Activated CD4-positive, alpha-beta T cell treated with anti-CD3 and anti-CD28 coated beads, Interleukin-2, amount 50 U/mL, for 1 hour (primary cell): ENCODE measurements at places on chromosomes 1 and 21.

GRCh38 chr1:96465441-96465840 is 256.1 kb upstream of the PTBP2 start:
- no peak for DNase-seq

DNA sequence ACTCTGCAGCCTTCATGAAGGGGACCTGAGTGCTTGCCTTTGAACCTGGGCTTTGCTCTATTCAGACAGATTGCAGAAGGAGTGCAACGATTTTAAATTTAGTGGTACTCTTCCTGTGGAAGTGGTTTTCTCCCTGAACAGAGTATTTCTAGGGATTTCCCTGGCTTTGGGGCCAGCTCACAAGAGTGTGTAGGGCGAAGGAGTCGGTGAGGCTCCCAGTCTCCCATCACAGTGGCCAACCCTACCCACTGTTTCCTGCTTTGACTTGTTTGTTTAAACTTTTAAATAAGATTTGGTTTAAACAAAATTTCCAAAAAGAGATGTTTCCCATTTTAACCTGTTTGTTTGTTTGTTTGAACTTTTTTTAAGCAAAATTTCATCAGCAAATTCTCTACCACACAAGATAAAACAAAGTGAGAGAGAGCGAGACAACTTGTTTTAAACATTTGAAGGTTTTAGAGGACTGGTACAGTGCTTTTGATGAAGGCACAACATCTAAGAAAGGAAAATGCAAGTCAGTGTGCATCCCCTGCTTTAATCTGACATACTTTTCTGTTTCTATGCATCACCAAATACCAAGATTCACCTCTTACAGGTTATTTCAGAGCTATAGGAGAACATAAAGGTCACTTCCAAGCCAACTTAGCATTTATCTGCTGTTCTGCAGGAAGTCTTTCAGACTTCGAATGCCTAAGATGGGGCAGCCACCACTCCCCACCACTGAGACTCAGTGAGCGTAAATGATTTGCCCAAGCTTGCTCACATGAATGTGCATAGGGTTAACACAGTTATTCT is 6.6 kb downstream of the SELP start:
- no peak for DNase-seq

DNA sequence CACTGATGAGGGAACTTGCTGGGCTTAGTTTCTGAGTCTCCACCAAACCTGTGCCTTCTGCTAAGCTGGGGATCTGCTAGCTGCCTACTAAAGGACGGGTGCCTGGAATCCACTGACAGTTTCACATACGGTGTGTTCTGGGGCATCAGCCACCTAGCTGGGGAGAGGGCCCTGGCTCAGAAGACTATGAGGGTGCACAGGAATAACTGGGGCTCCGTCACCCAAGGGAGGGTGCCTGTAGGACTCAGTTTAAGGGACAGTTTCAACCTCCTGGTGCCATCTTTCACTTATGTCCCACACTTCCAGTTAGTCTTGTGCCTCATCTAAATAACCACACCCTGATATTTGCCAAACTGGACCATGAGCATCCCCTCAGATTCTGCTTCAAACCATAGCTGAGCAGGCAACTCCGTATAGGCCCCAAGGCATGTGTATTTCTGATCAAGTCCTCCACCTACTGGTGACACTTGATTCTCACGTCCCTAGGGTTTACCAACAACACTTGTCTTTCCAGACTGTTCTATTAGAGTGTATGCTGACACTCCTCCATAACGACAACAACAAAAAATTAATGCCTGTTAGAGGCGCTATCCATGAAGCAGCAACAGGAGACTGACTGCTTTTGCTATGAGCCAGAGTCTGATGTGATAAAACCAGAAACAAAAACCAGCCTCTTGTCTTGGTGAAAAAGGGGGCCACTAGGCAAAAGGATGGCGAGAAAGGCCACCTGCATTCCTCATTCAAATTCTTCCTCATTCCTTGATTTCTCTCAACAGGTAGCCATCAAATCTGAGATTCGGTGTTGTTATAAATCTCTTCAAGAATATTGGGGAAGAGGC is 55.0 kb upstream of the PAXBP1 start:
- peak; percentile 16 for DNase-seq

GRCh38 chr1:234845097-234845660 is 235.2 kb upstream of the IRF2BP2 start:
- DNase-seq: peak; percentile 48

DNA sequence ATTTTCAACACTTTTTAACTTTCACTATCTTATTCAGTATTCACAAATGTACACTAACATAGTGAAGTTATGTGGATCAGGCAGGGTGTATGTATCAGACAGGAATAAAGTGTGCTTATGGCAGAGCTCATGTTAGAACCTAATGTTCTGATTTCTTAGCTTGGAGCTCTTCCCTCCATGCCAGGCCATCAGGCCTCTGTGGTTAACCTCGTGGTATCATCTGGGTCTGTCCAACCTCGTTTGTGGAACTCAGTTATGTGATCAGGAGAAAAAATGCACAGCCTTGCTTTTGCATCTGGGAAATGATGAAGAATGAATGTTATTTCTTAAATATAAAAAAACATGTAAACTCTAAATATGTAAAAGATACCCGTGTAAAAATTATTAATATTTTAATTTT is 86.9 kb downstream of the MPZL1 start:
- DNase-seq: no peak

DNA sequence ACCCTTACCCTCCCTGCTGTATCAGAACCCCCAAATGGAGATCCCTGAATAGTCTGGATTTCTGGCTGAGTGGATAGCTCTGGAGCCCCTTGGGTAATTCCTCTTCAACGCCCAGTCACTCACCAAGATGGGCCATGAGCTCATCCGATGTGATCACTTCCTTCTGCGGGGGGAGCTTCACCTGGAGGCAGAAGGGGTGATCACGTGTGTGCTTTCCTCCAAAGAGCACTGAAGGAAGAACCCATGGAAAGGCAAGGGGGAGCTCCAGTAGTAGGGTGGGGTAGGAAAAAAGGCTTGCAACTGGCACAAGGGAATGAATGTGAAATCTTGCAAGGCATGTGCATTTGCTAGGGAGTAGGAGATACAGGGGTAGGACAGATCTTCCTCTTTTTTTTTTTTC is 5.1 kb downstream of the MINDY1 start:
- DNase-seq: no peak

- DNase-seq: no peak
Observed at GRCh38 chr1:60571811-60572210, 498.2 kb upstream of the C1orf87 start.

DNA sequence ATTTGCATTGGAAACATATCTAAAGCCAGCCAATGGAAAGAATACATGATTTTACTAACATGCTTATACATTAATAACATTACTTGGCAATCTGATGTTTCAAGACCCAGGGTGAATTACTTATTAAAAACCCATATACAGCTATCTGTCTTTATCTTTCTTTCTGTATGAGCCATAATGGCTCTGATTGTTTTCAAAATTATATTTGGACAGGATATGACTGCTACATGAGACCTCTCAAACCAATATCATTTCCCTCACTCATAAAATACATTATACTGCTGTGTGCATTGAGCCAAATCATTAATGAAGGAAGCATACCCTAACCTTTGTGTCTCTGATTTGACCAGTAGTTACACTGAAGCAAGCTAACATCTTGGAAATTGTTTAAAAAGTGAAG is 205.9 kb upstream of the DPYD start:
- DNase-seq: no peak

DNA sequence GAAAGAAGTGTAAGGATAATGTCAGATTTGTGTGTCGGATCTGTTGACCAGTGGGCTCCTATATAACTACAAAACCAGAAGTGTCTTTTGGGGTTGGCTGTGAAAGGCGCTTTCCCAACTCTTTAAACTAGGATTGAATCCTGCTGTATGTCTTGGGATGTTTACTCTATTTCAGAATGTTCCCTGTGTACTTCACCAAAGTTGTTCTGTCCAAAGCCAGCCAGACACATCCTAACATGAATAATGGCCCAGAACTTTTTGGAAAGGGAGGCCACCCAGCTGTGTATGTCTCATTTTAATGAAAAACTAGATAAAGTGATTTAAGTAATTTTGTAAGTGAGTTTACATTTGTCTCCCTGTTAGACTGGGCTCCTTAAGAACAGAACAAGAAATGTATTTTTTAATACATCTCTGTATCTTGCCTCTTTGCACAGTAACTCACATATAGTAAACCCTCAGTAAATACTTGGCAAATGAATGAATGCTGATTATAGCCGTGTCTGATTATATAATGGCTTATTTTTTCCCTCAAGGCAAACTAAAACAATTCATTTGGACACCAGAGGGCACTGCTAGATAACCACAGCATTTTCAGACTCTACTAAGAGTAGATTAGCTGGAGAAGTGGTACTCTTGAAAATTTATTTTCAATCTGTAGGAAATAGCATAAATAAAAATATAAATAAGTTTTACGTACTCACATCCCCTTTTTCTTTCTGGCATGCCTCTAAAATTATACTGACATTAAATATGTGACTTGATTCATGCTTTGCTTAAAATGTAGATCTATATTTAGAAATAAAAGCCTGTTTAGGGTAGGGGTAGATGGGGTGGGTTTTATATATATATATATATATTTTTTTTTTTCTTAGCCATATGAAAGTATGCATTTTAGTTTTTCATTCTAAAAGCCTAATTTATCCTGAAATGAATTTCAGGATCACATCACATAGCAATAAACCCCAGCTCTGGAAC is 23.8 kb downstream of the TSEN15 start:
- no peak for DNase-seq

DNA sequence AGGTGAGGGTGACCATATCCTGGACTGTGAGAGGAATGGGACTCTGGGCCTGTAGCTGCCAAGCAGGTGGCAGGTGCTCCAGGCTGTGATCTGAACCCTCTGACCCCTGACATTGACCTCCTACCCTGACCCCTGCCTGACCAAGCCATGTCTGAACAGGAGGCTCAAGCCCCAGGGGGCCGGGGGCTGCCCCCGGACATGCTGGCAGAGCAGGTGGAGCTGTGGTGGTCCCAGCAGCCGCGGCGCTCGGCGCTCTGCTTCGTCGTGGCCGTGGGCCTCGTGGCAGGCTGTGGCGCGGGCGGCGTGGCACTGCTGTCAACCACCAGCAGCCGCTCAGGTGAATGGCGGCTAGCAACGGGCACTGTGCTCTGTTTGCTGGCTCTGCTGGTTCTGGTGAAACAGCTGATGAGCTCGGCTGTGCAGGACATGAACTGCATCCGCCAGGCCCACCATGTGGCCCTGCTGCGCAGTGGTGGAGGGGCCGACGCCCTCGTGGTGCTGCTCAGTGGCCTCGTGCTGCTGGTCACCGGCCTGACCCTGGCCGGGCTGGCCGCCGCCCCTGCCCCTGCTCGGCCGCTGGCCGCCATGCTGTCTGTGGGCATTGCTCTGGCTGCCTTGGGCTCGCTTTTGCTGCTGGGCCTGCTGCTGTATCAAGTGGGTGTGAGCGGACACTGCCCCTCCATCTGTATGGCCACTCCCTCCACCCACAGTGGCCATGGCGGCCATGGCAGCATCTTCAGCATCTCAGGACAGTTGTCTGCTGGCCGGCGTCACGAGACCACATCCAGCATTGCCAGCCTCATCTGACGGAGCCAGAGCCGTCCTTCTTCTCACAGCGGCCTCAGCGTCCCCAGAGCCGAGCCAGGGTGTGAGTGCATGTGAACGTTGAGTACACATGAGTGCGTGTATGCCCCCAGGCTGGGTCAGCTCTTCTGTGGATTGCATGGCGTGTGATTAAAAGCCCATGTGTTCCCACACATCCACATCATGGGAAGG is 3.1 kb downstream of the TMEM125 start:
- DNase-seq: no peak

GRCh38 chr1:229328598-229329362 is 14.1 kb downstream of the CCSAP start:
- no peak for DNase-seq

DNA sequence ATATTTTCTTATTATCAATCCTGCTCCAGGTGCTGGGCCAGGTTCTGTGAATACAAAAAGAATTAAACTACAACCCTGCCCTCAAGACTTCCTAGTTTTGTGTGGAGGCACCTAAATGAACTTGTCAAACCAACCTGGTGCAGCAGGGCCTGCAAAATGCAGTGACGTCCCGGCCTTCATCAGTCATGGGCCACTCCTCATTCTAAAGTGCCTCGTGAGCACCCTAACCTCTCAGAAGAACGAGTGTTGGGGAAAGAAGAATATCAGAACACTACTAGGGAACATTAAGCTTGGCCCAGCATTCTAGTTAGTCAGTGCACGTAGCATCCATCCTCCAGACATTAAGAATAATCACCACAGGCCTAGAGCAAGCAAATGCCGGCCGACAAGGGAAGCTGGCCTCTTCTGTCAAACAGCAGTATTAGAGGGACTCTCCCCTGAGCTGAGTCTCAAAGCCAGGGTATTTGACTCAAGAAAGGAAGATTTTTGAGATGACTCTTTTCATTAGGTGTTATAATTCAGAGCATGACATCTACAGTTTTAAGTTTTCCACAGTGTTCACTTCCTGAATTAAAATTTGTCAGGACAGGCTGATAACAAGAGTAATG is 137.9 kb downstream of the SLC45A1 start:
- no peak for DNase-seq
